NCI-H1436 (cell line): ENCODE measurements at places on chromosomes 4 and X.

DNA sequence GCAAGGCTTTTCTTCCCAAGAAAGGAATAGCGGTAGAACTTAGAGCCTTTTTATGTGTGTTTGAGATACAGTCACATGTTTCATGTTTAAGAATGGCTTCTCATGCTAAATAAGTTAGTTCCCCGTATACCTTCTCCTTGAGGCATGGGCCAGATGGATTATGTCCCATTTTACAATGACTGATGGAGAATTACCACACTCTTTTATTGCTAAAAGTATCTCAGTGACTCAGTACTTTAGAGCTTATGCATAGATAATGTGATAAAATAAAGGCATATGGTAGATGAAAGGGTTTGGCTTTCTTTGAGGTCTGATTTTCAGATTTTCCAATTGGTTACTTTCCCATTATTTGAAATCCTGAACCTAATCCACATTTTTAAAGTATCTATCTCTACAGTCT is 121.8 kb upstream of the BMPR1B start:
- no peak for DNase-seq

GRCh38 chr4:185794637-185795036 is 17.4 kb downstream of the SORBS2 start:
- DNase-seq = no peak

GRCh38 chr4:10020871-10021652 is at the start of gene SLC2A9:
Gene SLC2A9 (minus strand): TSS chr4:10021497. CDS start chr4:10021429, 68 bp downstream.
- DNase-seq = no peak

GRCh38 chr4:140069066-140069465 is 84.9 kb downstream of the MAML3 start:
- no peak for DNase-seq

DNA sequence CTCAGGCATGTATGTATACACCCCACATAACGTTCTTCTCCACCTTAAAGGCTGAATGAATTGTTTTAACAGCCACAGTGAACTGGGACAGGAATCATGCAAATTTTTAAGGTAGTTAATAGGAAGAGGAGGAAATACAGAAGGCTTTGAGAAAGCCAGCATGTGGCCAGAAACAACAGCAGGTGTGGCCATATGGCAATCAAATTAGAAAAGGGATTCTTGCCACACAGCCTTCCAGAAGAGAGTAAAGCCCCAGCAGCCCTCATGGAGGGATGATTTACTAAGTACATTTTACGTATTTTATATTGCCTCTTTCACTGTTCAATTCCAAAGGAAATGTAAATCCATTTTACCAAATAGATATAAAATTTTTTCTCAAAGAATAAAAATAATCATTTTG is 792.2 kb downstream of the ADGRL3 start:
- DNase-seq = no peak

DNA sequence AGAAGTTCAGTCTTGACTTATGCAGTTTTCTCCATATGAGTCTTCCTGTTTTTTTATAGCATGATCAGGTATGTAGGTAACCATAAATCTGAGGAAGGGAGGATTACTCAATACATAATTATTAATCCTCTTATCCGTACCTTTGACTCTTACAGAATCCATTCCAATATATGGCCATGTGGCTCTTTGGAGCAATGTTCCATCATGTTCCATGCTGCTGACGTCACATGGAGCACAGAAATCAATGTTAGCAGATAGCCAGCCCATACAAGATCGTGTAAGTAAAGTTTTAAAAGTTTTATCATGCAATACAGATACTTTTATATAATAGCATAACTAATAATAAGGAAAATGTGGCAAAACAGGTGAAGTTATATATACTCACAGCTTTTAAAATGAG is 19.6 kb downstream of the IL15 start:
- DNase-seq = no peak

DNA sequence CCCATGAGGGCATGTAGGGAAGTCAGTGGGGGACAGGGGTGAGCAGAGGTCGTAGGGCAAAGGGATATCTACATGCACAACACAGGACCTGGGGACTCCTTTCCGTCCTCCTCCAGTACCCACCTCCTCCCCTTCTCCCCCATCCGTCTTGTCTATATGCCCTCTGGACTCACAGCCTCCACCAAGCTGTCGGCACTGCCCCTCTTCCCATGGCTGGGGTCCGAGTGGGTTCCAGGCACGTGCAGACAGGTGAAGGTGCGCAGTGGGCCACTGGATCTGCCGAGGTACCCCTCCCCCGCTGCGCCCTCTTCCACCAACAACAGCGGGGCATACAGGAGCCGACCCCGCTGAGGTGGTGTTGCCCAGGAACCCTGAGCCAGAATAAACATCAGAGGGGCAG is 5.5 kb upstream of the SYP start:
- no peak for DNase-seq

- DNase-seq = no peak
Measured at GRCh38 chr4:4872314-4872903, 12.9 kb downstream of the MSX1 start.

GRCh38 chrX:33190016-33190415 is 21.3 kb downstream of the DMD start:
- DNase-seq = no peak

GRCh38 chr4:8247047-8247930 is 22.3 kb upstream of the HTRA3 start:
- DNase-seq = no peak

- peak; percentile 61 for DNase-seq
Measured at GRCh38 chrX:132217203-132218073, 1.8 kb downstream of the RAP2C start.

- peak; percentile 8 for DNase-seq
Measured at GRCh38 chr4:169723207-169723965, 34.4 kb downstream of the HPF1 start.

GRCh38 chr4:72063726-72064125 is 31.9 kb downstream of the NPFFR2 start:
- DNase-seq = no peak

- DNase-seq = no peak
Measured at GRCh38 chrX:15418707-15419181, 34.5 kb upstream of the VEGFD start.

DNA sequence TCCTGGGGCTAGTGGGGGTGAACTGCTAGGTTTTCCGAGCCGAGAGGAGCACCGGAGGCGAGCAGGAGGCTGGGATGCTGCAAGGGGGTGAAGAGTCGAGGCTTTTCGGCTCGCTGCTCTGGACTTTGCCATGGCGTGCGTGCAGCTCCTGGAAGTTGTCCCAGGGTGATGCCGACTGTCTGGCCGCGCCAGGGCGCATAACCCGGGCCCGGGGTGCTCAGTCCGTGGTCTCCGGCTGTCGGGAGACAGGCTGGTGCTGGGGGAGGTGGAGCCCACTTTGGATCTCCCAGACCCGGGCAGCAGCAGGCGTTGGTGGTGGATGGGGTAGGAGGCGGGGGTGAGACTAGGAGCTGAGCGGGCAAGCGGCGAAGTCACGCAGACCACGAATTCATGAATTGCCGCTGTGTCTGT is 793 bp downstream of the GRIA3 start:
- DNase-seq = no peak

DNA sequence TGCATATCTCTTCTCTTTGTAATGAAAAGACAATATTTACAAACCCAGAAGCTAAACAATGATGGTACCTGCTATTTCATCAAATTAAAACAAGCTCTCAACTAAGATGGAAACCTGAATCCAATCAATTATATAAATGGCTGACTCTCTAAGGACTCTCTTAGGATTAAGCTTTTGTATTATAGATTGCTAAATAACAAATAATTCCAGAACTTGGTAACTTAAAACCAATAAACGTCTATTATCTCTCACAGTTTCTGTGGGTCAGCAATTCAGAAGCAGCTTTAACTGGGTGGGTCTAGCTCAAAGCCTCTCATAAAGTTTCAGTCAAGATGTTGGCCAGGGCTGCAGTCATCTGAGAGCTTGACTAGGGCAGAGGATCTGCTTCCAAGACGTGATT is 12.4 kb downstream of the PHKA2 start:
- DNase-seq = no peak

- DNase-seq = no peak
Measured at GRCh38 chr4:14337892-14338584, 664.2 kb upstream of the CPEB2 start.

GRCh38 chr4:80305466-80305865 is 30.1 kb upstream of the CFAP299 start:
- no peak for DNase-seq

GRCh38 chr4:79209822-79210635 is 115.8 kb downstream of the NAA11 start:
- DNase-seq = no peak

DNA sequence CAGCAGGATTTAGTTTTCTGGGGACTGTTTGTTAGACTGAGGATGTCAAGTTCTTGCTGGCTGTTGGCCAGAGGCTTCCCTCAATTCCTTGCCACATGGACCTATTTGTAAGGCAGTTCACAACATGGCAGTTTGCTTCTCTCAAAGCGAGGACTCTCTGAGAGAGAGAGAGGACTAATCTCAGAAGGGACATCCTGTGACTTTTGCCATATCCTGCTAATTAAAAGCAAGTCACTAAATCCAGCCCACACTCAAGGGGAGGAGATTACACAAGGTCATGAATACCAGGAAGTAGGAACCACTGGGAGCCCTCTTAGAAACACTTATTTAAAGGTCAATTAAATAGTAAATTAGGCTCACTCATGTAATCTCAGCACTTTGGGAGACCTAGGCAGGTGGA is 38.2 kb downstream of the PPP1R2C start:
- no peak for DNase-seq

GRCh38 chr4:118113220-118113619 is 78.9 kb downstream of the NDST3 start:
- no peak for DNase-seq

DNA sequence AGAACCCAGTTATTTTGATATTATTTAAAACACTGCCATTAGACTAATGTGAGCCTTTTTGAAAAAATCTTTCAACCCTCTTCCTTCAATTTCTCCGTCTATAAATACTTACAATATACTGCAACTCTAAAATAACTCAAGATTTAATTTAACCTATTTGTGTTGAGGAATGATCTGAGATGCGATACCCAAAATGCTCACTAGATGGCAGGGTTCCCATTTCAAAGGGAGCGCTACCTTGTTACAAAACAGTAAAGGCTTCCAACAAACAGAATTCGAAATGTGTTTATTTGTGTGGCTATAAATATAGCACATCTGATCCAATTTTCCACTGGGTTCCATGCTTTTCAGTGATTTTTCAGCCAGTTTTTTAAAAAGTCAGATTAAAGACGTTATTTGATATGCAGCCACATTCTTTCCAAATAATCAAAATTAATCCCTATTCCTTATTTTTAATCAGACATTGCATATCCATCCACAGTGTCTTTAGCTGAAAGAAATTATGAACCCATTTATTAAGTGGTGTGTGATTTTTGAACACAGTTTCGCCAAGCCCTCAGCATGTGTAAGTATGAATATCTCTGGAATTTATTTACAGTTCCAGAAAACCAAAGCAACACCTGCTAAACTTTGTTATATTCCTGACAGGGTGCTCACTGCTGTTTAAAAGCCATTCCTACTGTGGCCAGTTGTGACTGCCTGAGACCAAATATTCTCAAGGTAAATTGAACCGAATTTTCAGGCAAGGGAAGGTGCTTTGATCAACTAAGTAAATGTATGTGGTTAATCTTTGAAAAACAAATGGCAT is 668.0 kb upstream of the LCORL start:
- DNase-seq = no peak

DNA sequence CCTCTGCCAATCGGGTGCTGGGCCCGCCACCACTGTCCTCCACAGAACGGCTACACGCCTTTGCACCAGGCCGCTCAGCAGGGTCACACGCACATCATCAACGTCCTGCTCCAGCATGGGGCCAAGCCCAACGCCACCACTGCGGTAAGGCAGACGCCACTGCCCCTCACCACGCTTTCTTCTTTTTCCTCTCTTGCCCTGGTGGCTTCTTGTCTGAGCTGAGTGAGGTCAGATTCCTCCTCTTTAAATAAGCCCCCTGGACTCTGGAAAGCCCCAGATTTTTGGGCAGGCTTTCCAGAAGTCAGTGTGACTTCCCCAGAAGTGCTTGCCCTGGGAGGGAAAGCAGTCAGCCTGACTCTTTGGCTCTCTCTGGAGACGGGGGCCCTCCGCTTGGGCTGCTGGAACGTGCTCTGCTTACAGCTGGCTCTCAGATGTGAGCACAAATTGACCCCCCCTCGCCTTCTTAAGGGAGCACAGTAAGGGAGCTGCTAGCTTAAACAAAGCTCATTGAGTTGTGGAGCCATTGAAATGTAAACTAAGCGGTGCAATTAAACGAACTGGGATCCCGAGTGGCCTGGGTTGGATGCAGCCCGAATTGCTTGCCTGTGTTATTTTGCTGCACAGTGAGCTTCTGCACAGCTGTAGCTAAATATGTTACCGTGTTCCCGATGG is 243.1 kb downstream of the ANK2 start:
- peak; percentile 32 for DNase-seq

DNA sequence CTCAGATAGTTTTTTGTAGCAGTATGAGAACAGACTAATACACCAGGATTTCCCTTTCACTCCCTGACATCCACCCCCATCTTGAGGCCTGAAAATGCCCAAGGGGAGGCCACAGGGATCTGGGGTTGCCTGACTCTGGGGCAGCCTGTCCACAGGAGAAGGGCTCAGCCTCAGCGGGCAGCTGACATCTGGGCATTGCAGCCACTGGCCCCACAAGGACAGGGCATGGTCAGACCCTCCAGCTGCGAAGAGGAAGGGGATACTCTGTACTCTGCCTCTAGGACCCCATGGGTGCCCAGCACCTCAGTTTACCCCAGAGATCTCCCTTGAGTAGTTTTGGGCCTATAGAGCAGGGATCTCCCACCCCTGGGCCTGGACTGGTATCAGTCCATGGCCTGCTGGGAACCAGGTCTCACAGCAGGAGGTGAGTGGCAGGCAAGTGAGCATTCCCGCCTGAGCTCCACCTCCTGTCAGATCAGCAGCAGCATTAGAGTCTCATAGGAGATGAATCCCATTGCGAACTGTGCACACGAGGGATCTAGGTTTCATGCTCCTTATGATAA is 138.9 kb downstream of the HMX1 start:
- no peak for DNase-seq

- no peak for DNase-seq
Measured at GRCh38 chr4:176676901-176677300, 115.8 kb downstream of the VEGFC start.

GRCh38 chr4:74794382-74795010 is at the start of gene BTC:
Gene BTC (minus strand): TSS chr4:74794523. CDS start chr4:74794325, 198 bp downstream.
- peak; percentile 14 for DNase-seq

- DNase-seq = no peak
Measured at GRCh38 chrX:130895299-130895698, 7.7 kb downstream of the ENOX2 start.
